ENCODE measurements at places on chromosomes 1 and 21.

DNA sequence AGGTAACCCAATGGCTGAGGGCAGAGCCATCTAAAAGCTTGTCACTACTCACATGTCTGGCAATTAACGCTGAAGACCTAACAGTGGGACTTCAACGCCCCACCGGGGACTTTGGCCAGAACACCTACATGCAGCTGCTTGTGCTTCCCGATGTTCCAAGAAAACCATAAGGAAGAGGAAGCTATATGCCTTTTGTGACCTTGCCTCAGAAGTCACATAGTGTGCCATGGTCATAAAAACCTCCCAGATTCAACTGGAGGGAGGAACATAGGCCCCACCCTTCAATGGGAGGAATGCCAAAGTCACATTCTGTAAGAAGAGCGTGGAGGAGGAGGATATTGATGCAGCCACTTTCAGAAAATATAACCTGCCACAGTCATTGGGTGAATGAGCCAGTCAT lies 147.8 kb upstream of the MAGI3 start:
- no peak for DNase-seq

DNA sequence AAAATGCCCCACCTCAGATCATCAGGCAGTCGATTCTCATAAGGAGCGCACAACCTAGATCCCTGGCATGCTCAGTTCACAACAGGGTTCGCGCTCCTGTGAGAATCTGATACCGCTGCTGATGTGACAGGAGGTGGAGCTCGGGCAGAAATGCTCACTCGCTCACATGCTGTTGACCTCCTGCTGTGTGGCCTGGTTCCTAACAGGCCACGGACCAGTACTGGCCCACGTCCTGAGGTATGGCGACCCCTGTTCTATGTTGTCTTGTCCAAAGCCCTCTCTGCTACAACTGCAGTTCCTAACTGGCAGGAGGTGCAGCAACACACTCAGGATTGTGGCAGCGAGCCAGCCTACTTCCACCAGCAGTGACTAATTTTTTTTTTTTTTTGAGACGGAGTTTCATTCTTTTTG lies 70.6 kb downstream of the CLSTN1 start:
- DNase-seq = peak; percentile 53

GRCh38 chr1:232381394-232382100 lies 248.4 kb downstream of the SIPA1L2 start:
- no peak for DNase-seq

DNA sequence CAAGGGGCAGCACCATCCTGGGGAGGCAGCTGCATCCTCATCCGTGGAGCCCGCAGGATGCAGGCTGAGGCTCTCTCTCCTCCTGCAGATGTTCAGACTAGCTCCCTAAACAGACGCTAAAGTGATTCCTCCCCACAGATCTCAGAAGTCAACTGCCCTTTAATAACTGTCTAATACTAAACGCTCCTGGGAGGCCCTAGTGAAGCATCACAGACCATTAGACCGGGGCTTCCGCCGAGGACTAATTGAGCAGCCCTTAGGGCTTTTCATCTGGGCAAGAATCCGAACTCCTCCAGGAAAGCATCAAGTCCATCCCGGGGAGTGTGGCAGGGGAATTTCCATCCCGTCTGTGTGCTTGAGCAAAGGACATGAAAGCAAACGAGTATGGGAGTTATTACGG lies 40.4 kb downstream of the PRDM16 start:
- no peak for DNase-seq

DNA sequence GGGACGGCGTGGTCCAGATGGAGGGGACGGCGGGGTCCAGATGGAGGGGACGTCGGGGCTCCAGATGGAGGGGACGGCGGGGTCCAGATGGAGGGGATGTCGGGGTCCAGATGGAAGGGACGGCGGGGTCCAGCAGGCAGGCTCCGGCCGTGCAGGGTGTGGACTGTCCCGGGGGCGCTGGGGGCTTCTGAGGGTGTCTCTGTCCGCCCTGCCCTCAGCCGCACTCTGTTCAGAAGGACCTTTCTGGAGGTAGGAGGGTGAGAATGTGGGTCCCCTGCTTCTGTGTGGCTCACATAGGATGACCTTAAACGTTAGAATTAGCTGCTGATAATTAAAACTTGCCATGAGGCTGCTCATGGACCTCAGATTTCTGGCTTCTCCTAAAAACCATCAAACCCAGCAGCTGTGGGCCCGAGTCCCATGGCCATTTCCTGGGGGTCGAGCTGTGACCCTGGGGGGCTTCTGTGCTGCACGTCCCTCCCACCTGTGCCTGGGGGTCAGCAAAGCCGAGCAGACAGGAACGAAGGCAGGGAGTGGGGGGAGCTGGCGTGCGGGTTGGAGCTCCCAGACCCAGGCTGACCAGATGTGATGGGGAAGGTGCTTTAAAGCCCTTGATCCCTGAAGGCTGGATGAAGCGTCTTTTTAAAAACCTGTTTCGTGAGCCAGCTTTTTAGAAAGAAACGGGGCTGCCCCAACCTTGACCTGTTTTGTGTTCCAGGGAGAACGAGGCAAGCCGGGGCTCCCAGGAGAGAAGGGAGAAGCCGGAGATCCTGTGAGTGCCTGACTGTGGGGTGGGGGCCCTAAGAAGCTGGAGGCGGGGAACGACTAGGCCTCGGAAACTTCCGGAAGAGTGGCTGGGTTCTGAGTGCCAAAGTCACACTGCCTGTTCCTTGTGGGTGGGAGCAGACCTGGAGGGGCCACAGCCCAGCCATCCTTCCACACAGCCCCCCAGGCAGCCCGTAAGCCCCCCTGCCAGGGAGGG lies 7.1 kb downstream of the COL6A1 start:
- peak; percentile 17 for DNase-seq

DNA sequence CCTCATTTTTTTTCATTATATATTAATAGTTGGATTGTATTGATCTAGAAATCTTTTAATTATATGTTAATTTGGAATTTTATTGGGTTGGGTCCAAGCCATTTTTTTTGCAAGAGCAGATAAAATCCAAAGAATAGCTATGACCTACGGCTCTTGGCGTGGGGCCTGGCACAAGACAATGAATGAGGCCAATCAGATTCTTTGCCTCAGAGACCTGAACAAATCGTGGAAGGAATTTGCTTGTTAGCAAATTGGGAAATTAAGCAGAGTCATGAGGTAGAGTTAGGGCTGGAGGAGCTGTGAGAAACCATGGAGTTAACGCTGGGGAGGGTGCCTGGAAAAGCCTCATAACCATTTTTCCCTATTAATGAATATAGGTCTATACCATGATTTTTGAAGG lies 40.1 kb downstream of the CAMSAP2 start:
- no peak for DNase-seq

GRCh38 chr1:91054780-91055481 lies 33.1 kb upstream of the ZNF644 start:
- DNase-seq = no peak

DNA sequence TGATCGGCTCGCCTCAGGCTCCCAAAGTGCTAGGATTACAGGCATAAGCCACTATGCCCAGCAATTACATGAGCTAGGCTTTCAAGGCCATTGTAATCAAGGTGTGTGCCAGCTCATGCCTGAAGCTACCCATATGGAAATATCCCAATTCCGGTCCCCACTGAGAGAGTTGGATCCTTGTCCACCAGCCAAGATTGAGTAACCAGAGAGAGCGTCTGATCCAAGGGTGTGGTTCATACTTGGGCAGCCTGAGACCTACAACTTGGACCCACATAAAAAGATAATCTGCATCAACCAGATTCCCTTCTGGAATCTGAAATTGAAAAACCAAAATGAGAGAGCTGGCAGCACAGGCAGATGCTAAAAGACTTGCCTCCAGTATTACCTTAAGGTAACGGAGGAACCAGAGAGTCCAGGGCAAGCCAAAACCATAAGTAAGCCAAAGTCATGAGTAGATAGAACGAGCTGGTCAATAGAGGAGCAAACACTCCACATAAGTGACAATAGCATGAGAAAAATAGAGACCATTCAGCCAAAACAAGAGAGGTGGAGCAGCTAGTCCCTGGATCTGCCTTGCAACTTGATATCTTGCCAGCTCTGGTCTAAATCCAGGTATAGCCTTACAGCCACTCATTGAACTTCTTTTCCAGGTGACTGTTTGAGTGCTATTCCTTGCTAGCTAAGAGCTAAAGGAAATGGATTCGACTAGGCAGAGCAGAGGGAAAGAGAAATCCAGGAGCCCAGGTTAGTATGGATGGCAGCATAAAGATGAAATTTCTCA lies 63.8 kb upstream of the ATP1A1 start:
- DNase-seq = no peak

GRCh38 chr1:114764689-114765088 lies 6.9 kb upstream of the CSDE1 start:
- no peak for DNase-seq

- DNase-seq = no peak
These were observed 43.8 kb downstream of the SLC44A3 start for GRCh38 chr1:94863919-94864318.

DNA sequence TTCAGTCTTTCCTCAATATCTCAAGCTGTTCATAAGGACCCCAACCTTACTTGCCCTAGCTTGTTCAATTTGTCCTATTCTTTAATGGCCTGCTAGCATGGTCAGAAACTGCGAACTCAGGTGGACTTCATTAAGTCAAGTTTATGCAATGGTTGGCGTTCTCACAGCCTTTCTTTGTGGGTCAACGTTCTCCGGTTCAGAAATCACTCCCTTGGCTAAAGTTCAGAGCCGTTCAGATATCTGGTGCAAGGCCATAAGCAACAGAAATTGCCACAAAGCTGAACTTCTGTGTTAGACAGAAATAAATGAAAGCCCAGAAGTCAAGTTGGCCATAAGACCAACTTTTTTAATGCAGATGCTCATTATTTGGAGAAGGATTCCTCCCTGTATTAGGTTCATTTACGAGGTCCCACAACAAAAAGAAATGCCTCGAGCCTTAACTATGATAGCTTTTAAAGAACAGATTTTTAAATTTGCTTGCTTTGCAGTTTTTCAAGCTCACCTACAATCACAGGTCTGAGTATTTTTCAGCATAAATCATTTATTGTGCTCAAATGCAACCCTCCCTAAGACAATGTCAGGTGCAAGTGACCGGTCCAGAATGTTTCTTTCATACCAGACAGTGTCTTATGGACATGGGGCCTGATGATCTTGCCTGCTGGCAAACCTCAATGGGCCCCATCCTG lies 140.2 kb upstream of the COL11A1 start:
- DNase-seq = no peak

DNA sequence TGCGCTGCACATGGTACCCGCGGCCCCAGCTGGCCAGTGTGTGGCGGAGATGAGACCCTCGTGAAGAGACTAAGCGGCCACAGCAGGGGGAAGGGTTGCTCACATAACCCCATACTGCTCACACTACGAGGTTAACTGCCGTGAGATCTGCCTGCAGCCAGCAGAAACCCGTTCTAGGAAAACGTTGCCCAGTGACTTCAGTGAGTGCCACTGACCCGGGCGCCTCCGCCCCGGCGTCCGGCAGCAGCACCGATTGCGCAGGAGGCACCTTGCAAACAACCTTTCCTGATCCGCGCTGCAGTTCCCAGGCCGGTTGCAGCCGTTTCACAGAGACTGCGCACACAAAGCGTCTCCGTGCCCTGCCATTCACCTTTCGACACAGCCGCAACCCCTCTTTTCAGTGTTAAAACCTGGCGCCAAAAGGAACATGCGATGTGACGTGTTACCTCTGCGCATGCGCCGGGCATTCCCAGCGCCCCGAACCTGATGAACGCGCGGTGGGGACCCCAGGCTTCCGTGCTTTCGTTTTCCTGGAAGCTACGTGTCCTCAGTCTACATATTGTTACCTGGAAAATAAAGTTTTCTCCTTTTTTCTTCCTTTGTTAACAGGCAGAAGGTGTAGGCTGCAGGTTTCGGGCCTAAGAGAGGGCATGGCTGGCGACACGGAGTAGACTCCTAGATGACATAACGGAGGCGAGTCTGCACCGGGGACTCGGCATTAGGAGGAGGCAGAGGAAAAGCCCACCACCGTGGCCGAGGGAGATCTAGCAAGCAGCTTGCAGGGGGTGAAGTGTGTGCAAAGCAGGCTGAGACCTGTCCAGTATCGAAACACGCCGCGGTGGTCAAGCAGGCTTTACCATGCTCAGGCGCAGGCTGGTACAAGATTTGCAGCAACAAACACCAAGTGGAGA lies 8.9 kb downstream of the VPS26C start:
- peak; percentile 58 for DNase-seq

DNA sequence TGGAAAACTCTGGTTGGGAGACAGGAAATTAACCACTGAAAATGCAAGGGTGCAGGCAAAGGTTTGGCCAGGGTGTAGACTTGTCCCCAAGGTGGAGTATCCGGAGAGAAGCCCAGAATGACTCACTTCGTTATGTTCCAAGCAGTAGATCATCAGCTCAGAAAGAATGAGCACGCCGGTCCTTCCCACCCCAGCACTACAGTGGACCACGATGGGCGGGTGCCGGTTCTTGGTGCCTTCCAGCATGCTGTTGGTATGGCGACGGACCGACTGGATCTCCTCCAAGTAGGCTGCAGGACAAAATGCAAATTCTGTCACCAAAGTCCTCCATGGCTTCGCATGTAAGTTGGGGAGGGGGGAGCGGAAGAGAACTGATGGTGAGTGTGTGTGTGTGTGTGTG lies 83.4 kb downstream of the SMYD2 start:
- DNase-seq = no peak

GRCh38 chr21:45082736-45083135 lies 8.4 kb downstream of the ADARB1 start:
- DNase-seq = no peak

DNA sequence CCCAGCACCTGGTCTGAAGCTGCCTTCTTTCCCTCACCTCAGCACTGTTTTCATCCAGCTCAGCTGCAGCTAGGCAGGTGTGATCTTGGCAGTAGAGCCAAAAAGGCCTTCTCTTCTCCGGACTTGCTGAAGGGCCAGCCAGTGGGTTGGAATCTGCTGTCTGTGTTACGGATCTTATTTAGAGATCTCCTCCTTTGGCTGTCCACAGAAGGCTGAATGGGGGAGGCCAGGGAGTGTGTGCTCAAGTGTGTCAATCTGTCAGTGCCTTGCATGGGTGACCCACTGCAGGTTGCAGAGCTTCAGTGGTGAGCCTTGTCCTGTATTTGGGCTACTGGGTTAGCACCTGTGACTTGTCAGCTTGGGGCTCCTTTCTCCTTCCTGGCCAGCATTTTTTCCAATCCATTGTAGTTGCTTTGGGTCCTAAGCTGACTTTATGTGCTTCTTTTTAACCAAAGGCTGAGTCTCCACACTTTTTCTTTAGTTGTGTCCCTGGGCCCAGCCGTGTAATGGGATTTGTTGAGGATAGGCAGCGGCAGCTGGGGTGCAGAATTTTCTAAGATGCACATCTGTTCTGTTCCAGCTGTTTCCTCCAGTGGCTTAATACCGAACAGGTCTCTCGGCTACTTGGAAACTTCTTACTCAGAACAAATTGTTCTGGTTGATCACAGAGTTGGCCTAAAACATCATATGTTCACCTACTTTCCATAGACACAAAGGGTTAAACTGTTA lies 126.8 kb downstream of the PEX14 start:
- DNase-seq = no peak
